ENCODE measurements at places on chromosomes 11 and 22.

GRCh38 chr11:76026281-76026680 is 180.0 kb downstream of the WNT11 start:
- no peak for DNase-seq

- no peak for DNase-seq
Observed at GRCh38 chr11:116505298-116506262, 267.2 kb downstream of the BUD13 start.

GRCh38 chr22:20551805-20552442 is 44.5 kb downstream of the MED15 start:
- peak; percentile 44 for DNase-seq

GRCh38 chr11:116467823-116468222 is 305.0 kb downstream of the BUD13 start:
- no peak for DNase-seq

DNA sequence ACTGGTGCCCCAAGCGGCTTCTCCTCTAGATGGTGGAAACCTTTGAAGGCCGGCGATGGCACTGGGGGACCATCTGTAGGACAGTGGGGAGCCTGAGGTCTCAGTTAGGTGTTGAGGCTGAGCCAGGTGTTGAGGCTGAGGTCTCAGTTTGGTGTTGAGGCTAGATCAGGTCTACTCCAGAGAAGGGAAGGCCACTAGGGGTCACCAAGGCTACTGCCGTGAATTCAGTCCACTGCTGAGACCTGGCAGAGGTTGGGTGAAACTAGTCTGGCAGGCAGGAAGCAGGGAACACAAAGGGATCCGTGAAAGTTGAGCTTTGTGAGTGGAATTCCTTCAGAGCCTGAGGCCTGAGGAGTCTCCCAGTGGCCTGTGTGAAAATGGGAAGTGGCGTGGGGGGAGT is 123.8 kb upstream of the FGF3 start:
- DNase-seq: no peak

DNA sequence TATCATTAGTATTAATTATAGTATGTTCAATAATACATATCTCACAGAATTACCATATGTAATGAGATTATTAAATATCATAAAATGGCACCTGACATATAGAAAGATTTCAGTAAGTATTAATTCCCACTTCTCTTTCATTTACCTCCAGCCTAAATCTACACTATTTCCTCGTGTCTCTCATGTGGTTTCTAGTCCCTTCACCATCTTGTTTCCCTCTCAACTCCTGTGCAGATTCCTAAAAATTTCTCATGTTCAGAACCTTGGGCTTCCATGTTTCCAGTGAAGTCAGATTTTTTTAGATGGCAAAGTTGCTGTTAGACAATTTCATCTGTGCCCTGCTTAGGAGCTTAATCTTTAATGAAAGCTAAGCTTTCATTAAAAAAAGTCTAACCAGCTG is 14.1 kb upstream of the HBE1 start:
- DNase-seq: no peak

DNA sequence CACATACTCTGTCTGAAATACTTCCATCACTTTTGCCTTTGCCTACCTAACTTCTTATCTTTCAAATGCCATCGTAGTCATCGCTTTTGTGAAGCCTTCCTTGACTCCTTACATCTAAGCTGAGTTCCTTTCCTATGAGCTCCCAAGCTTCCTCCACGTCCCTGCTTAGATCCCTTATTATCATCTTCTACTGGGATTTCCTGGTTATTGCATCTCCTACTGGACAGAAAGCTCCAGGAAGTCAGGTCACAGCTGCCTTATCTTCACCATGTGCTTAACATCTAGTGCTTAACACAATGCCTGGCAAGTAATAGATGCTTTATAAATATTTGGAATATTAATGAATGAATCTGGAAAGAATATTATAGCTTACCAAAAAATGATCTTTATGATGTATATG is 5.9 kb downstream of the YPEL4 start:
- no peak for DNase-seq

DNA sequence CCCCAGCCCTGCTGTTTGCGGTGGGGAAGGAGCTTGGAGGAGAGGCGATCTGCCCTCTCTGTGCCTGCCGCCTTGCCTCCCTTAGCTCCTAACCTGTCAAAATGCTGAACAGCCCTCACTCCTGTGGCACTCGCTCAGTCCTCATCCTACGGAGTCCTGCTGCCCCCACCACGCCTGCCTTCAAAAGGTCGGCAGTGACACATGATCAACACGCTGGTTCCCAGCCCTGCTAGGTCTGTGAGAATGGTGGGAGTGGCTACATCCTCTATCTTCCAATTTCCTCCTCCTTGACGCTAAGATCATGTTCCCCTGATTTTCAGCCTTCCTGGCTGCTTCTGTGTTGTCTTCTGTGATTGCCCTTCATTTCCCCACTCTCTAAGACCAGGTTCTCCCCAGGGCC is 120.2 kb upstream of the TBCEL start:
- DNase-seq: no peak

- DNase-seq: no peak
Observed at GRCh38 chr11:13261591-13262061, 16.0 kb upstream of the BMAL1 start.
